ENCODE measurements at places on chromosomes 2 and 18.

GRCh38 chr18:37540424-37541138 lies 25.0 kb downstream of the CELF4 start:
- DNase-seq: no peak

- DNase-seq: no peak
Observed at GRCh38 chr2:129483366-129483765, 496.1 kb upstream of the RAB6C start.

DNA sequence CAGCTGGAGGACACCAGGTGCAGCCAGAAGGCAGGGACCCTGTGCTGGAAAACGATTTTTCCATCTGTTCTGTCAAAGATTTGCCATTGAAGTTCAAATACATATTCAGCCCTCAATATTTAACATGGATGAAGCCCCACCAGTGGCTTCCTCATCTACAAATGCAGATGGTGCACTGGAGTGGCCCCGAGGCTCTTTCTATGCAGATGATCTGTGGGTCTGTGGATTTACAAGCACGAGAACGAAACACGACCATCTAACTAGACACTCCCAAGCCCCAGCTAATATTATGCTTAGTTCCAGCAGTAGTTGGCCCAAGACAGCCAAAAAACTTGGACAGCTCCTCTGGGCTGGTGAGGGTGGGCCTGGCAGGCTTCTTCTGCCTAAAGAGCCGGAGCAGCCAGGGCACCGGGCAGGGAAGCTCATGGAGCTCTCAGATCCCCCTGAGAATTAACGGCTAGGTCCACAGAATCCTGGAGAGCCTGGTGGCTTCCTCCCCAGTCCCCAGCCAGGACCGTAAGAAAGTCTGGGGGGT lies 9.2 kb upstream of the IL1R2 start:
- no peak for DNase-seq

DNA sequence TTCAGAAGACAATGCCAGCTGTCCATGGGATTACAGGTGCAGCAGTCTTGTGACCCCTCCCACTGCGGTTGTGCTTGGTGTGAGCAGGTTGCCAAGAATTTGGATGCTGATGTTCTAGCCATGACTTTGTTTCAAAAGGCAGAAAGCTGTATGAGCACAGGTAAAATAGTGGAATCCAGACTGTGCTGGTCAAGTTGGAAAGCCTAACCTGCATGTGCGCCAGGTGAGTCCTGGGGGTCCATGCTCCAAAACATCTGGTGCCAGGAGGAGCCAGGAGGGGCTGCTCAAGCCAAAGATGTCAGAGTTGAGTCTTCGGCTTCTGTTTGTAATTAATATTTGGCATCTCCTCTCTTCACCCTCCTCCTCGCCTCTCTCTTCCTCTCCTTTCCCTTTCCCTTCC lies 330.1 kb downstream of the MYCN start:
- no peak for DNase-seq

GRCh38 chr2:11417946-11418585 lies 47.9 kb downstream of the E2F6 start:
- DNase-seq: no peak

GRCh38 chr18:48557640-48558174 lies 18.9 kb downstream of the CTIF start:
- DNase-seq: no peak

DNA sequence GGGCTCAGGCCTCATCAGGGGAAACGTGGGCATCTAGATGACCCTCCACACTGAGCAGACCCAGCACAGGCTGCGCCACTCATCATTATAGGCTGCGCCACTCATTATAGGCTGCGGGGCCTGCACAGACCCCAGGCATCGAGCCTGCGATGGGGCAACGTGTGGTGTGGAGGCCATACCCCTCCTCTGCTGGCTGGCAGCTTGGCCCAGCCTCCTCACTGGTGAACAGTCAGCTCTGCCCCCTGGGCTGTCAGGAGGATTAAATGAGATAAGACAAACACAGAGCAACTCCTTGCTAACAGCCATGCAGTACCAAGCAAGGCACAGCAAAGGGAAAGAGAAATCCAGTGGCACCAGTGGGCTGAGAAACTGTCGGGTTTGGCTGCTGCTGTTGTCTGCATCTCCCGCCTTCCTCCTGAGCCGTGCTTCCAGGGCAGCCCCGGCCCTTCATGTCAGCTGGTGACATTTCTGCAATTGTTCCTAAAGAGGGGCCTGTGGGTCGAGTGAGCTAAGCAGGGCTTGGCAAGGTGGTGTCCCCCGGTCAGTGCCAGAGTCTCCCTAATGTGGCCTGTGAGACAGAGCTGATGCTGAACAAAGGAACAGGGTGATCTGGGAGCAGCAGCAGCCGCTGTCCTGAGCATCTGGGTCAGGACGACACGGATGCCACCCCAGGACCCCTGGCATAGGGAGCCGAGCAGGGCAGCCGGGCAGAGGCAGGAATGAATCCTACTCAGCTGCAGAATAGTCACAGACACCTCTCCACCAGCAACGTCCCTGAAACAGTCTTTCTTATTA lies 48.7 kb downstream of the RRM2 start:
- no peak for DNase-seq

DNA sequence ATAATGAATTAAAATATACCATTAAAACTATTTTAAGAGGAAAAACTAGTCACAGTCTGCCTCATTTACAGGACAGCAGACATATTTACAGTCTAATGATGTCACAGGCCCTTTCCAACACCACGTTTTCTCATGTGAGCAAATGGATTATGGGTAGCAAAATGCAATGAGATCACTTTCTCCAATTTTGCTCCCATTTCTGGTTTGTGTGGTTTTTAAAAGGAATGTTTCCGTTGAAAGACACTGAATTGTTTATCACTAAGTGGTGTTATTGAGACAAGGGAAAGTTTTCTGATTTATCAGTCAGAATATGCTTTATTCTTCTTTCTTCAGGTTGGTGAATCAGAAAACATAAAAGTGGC lies 11.4 kb upstream of the NR4A2 start:
- DNase-seq: no peak

GRCh38 chr2:173184031-173185004 lies 108.7 kb downstream of the MAP3K20 start:
- no peak for DNase-seq

GRCh38 chr2:149606251-149606811 lies 18.8 kb upstream of the MMADHC start:
- no peak for DNase-seq

DNA sequence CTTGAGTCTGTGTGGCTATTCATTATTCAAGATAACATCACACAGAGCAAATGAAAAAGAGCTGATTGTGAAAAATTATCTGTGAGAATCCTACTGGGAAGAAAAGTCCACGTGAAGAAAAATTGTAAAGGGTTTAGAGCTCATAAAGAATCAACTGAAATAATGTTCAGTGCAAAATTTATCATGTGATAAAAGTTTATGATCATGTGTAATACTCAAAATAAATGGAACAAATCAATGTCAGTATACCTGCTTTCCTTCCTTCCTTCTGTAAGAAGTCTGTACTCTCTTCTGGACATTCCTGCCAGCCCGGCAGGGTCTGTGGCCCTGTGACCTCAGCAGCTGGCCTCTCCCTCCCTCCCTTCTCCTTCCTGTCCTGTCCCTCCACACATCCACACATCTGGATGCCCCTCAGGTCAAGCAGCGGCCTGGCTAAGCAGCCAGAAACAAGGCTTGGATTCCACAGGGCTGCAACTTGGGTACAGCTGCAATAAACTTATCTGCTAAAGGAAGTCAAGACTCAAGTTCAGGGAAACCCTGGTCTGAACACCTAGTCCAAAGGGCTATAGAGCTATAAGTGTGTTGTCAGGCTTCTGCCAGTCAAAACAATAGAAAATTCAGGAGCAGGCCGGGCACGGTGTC lies 172.1 kb downstream of the MREG start:
- DNase-seq: no peak

DNA sequence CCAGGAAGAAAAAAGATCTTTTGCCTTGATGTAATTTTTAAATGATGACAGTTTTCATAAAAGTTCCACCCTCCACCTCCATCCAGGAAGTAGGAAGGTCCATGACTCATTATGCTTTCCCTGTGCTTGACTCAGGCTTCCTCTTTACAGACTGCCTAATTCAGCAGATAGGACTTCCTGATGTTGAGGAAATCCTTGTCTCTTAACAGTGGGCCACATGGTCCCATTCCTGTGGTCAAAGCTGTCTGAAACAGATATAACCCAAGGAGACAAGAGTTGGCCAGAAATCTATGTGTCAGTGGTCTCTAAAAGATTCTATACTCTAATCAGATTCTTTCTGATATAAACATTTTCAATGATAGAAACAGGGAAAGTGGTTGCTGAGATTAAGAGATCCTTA lies 119.1 kb downstream of the BAZ2B start:
- no peak for DNase-seq

DNA sequence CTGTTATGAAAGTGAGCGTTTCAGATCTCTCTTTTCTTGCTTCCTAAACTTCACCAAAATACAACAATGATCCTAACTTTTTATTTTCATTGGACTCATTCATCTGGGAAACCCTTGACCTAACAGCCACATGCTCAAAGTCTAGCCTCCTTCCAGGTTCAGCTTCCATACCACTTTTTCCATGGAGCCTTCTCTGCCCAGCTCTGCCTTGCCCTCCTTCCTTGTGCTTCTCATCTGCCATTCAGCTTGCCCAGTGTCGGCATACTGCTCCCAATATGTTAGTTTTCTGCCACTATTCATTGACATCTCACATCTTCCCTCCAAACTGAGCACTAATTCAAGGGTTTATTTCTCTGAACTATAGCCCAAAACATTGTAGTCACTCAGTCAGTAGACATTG lies 214.7 kb downstream of the RAD51AP2 start:
- DNase-seq: no peak

GRCh38 chr2:217795067-217795466 lies 207.7 kb downstream of the TNS1 start:
- DNase-seq: no peak

DNA sequence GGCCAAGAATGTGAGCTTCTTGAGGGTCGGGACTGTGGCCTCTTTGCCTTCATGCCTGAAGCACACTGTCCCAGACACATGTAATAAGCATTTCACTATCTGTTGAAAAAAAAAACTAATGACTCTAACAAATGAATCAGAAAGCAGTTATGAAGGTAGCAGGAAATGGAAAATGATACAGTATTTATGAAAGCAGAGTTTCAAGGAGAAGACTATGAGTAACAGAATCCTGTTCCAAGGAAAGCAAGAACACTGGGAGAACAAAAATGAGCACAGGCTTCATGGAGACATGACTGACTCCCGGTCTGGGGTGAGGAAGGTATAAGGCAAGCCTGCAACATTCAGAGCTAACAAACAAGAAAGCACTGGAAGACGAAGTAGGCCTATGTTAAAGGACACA lies 190.8 kb downstream of the RNF152 start:
- DNase-seq: no peak

DNA sequence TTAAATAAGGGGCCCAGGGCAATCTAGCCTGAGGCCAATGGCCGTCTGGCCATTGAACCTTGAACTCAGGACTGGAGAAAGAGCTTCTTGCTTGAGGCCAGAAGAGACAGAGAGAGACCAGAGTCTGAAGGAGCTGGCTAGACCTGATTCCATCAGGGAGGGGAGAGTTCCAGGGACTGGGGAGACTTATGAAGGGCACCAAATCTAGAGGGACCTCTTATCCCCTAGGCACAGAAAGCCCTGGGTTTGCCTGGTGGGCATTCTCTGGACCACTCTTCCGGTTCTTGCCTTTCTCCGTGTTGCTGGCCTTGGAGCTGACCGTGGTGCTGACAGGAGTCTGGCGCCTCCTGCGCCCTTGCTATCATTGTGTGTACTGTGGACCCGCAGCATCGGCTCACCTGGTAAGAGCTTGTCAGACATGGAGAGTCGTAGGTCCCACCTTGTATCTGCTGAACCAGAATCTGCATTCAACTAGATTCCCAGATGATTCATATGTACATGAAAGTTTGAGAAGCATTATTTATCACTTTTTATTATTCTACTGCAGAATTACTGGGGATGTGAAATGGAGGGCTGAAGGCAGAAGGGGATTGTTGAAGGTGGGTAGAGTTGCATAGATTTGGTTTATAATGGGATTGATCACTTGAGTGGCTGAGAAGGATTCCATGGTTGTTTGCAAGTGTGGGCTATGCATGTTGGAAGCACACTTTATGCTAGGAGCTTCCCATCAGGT lies 4.3 kb upstream of the TRPM8 start:
- DNase-seq: peak; percentile 42

- no peak for DNase-seq
Observed at GRCh38 chr2:7280790-7281189, 363.6 kb downstream of the RNF144A start.

GRCh38 chr2:240819858-240820606 lies at the start of gene KIF1A:
Gene KIF1A, minus strand, starts transcription at chr2:240820219. Its CDS starts 22,467 bp downstream, at chr2:240797752.
- peak; percentile 22 for DNase-seq

GRCh38 chr2:100791936-100792308 lies 28.0 kb upstream of the NPAS2 start:
- no peak for DNase-seq

- DNase-seq: no peak
Observed at GRCh38 chr2:1864981-1865421, 120.7 kb upstream of the PXDN start.

DNA sequence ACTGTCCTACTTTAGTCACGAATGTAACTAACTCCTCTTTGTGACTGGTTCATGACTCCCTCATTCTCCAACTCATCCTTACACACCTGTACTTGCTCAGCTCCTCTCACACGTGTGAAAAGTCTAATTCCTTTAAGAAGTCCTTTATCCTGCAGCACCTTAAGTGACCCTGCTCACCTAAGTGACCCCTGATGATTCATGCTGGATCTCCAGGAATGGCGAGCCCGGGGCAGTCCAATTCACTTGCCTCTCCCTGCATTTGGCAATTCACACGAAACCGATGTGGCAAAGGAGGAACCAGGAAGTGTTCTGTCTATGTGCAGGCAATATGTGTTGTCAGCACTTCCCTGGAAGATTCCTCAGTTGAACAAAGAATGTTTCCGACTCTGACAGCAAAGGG lies 189.8 kb upstream of the NABP1 start:
- no peak for DNase-seq

- DNase-seq: no peak
Observed at GRCh38 chr2:238601433-238602222, 174.9 kb downstream of the ASB1 start.

DNA sequence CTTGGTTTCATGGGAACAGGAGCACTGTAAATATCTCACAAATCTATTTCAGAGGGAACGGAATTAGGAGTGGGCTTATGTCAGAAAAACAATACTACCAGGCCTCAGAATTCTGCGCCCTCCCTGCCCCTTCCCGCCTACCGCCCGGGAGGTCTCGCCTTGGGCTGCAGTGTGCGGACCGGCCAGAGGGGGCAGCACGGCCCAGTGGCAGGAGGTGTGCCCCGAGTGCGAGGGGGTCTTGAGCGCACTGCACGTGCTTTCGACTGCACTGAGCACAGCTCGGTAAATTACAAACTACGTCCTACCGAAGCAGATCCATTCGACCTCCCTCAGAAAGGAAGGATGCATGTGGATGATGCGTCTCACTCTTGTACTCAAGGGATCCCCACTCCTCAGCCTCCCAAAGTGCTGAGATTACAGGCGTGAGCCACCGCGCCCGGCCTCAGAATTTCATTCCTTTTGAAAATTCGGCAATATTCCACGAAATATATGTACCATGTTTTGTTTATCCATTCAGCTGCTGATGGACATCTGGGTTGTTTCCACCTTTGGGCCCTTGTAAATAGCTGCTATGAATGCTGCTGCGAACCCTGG lies 297.0 kb downstream of the BCL2 start:
- DNase-seq: peak; percentile 41

Measured in activated naive CD8-positive, alpha-beta T cell treated with anti-CD3 and anti-CD28 coated beads, Interleukin-2, amount 50 U/mL, for 24 hours (primary cell).